Activated T-cell treated with anti-CD3 and anti-CD28 coated beads, Interleukin-2, amount 50 U/mL, for 48 hours (primary cell): ENCODE measurements at places on chromosomes 2 and 18.

DNA sequence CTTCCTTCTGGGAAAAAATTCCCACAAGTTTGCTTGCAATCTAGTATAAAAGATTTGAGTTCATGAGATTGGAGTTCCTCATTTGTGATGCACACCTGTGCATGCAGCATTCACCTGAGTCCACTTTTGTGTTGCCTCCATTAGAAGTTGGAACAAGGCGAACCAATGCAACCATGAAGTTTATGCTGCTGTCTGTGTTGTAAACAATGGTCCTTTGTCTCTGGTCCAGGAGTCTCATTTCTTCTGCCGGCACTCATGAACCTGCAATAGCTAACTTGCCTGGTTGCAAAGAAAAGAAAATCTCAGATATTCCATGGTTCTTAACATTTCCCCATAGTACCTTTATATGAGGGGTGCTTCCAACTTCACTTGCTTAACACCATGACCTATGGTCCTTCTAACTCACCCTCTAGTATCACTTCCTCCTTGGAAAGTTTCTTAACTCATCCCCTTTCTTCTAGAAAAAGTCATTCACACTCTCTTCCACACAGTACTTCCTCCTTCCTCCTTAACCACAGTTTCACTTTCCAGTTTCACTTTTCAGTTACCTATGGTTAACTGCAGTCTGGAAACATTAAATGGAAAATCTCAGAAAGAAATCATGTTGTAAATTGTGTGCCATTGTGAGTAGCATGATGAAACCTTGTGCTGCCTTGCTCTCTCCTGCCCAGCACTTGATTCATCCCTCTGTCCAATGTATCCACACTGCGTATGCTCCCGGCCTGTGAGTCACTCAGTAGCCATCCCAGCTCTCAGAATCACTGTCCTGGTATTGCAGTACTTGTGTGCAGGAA, 128.8 kb upstream of the TRIB2 start:
- DNase-seq = no peak

DNA sequence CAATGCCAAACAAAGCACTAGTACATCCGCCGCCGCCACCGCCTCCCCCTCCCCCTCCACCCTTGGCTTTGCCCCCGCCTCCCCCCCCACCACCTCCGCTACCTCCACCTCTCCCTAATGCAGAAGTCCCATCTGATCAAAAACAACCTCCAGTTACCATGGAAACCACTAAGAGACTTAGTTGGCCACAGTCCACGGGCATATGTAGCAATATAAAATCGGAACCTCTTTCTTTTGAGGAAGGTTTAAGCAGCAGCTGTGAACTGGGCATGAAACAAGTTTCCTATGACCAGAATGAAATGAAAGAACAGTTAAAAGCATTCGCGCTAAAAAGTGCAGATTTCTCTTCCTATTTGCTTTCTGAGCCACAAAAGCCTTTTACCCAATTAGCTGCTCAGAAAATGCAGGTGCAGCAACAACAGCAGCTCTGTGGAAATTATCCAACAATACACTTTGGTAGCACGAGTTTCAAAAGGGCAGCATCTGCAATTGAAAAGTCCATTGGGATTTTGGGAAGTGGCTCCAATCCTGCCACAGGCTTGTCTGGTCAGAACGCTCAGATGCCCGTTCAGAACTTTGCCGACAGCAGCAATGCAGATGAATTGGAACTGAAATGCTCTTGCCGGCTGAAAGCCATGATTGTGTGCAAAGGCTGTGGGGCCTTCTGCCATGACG, 168.0 kb downstream of the ASXL3 start:
- DNase-seq = no peak

DNA sequence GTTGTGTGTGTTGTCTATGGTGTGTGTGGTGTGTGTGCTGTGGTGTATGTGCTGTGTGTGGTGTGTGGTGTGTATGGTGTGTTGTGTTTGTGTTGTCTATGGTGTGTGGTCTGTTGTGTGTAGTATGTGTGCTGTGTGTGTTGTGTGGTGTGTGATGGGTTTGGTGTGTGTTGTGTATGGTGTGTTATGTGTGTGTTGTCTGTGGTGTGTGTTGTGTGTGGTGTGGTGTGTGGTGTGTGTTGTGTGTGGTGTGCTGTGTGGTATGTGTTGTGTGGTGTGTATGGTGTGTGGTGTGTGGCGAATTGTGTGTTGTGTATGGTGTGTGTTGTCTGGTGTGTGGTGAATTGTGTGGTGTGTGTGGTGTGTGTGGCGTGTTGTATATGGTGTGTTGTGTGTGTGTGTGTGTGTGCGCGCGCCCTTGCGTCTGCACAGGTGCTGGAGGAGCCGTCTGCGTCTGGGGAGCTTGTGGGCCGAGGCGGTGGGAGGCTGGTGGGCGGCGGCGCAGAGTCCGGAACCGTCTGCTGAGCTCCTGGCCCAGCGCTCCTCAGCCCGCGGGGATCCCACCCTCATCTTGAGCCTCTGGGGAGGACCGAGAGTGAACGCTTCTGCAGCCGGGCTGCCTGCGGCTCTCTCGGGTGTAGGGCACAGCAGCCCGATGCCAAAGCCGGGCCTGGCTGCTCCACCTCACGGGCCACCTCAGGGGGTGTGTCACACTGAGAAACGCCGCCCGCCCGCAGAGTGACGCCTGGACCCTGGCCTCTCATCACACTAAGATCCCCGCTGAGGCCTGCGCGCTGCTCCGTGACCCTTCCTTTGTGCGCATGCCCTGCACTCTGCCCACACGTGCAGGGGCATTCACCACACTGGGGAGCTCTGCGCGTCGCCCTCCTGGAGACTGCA, 8.8 kb upstream of the ADI1 start:
- no peak for DNase-seq

- no peak for DNase-seq
Measured at GRCh38 chr2:113276761-113277425, 1.8 kb downstream of the PAX8 start.

DNA sequence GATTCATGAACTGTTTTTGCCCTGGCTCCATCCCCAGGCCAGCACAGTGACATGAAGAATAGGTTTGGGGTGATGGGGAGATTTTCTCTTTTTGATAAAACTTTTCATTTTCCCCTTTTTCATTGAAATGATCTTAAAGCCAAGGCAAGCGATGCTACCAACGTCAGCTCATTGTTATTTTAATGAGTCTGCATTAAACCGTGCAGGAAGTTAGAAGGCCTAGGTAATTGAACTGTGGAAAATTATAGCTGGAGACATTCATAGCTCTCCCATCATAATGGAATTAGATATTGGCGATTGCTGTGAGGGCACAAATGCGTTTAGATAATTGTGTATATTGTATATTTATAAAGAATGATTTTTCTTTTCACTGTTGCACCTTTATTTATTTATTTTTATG, 33.2 kb downstream of the SMARCAL1 start:
- no peak for DNase-seq

DNA sequence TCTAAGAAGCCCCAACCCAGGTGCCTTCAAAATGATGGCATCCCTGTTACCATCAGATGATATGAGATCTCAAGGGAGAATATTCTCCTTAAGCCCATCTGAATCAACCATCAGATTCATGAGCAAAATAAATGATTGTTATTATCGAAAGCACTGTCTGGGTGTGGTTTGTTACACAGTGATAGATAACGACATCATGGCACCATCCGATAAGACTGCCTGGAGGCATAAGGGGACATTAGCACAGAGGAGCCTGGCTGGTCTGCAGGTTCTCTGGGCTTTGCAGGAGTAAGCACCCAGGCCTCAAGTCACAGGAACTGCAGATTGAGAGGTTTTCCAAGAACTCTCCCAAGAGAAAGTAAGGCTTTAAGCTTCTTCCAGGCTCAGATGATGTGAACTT, 15.6 kb downstream of the BMP10 start:
- DNase-seq = no peak

DNA sequence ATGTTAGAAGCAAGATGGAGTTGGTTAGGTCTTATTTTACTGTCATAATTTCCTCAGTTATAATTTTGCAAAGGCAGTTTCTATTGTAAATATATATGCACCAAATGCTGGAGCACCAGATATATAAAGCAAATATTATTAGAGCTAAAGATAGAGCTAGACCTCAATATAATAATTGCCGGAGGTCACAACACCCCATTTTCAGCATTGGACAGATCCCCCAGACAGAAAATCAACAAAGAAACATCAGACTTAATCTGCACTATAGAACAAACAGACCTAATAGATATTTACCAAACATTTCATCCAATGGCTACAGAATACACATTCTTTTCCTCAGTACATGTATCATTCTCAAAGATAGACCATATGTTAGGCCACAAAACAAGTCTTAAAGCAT, 115.2 kb downstream of the CABYR start:
- DNase-seq = no peak

DNA sequence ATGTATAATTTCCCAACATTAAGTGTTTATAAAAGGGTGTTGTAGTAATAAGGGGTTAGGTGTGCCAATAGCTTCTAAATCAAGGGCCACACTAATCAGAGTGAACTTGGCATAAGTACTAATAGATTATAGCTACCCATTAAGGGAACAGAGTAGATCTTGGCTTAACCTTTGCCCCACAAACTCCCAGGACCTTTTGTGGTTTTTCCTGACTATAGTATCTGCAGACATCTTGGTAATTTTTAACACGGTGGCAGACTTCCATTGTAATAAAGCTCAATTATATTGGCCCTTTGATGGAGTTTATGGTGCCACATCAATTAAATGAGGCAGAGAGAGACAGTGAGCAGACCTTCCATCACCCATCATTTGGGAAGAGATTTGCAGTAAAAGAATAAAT, 358.5 kb upstream of the HNRNPA3 start:
- no peak for DNase-seq

DNA sequence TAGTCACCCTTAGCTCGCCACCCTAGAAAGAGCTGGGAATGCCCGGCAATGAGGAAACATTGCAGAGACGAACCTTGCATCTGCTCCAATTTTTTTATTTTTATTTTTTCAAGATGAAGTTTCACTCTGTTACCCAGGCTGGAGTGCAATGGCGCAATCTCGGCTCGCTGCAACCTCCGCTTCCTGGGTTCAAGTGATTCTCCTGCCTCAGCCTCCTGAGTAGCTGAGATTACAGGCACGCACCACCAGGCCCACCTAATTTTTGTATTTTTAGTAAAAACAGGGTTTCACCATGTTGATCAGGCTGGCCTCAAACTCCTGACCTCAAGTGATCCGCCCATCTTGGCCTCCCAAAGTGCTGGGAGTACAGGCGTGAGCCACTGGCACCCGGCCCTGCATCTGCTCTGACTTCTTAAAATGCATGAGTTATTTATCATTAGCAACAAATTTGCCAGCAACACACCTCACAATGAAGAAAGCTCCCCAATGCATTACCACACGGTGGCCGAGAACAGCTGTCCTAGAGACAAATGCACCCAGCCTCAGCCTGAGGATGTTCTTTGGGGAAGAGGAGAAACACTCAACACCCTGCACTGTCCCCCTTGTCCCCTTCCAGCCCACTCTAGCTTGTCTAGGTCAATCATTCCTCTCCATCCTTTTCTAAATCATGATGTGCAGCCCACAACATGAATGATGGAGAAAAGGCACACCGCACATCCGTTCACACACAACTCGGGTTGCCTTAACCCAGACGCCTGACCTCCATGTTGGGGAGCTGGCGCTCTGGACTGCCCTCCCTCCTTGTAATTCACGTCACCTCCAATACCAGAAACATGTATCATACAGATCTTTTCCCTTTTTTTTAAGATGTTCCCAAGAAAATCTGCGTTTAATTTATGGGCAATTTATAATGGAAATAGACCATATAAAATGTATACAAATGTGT, 46.9 kb downstream of the TTC32 start:
- DNase-seq = no peak

- no peak for DNase-seq
Measured at GRCh38 chr18:59779979-59780378, 82.8 kb upstream of the CCBE1 start.

GRCh38 chr2:190742431-190742830, 93.5 kb downstream of the NAB1 start:
- DNase-seq = no peak

DNA sequence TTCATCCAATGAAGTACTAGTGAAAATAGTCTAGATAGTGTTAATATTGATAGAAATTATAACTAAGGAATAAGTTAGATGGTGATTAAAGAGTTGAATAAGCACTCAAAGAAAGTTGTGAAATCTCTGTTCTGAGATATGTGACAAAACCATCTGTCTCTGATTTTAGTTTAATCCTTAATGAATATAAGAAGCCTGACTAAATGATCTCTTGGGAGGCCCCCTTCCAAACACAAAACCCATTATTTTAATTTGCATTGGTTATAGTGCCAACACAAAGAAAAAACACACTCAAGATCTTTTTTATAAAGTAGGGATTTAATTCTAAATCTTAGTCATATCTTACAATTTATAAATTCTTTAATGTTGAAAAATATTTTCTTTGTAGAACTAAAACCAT, 34.0 kb downstream of the SCN2A start:
- DNase-seq = no peak

- no peak for DNase-seq
Measured at GRCh38 chr2:187544371-187545080, 9.7 kb downstream of the TFPI start.

DNA sequence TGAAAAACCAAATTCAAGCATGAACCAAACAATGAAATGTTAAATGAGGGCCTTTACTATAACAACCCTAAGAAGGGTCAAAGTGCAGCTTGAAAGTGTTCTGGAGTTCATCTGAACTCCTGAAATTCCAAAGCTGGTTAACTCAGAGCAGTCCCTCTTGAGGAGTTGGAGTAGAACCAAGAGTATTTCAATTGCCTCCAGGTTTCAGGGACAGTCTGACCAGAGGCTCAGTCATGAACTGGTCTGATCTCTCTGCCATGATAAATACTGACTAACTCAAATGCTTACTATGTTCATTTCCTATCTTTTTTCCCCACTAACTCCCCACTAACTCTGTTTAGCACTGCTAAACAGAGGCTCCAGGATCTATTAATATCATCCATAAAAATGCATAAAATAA, 2.7 kb downstream of the STARD7 start:
- no peak for DNase-seq

GRCh38 chr18:55549474-55550104, 38.4 kb downstream of the TCF4 start:
- DNase-seq = no peak

DNA sequence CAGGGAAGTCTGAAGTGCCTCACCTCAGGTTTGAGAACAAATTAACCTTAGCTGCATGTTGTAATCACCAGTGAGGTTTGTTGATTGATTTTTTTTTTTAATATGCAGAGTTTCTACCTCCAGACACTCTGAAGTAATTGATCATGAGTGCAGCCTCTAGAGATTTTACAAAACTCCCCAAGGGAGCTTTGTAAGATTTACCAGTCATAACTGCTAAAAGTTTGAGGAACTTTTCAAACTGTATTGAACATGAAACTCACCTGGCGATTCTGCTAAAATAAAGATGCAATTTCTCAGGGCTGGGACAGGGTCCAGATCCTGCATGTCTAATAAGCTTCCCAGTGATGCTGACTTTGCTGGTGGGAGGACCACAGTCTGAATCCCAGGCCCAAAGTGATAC, 339.6 kb upstream of the DCC start:
- no peak for DNase-seq
